Amygdala (tissue), 56 donors: ENCODE measurements at places on chromosomes 3 and 15.
A peak's percentile ranks its signal among the peaks of the same experiment; 100 is the strongest.

- DNase-seq = no peak
These were observed 294.0 kb downstream of the RORA start for GRCh38 chr15:60935130-60935529.

- DNase-seq = no peak
These were observed 307.0 kb downstream of the ARPP21 start for GRCh38 chr3:35946121-35946853.

- no peak for DNase-seq
These were observed 73.6 kb upstream of the VGLL4 start for GRCh38 chr3:11717301-11717700.

DNA sequence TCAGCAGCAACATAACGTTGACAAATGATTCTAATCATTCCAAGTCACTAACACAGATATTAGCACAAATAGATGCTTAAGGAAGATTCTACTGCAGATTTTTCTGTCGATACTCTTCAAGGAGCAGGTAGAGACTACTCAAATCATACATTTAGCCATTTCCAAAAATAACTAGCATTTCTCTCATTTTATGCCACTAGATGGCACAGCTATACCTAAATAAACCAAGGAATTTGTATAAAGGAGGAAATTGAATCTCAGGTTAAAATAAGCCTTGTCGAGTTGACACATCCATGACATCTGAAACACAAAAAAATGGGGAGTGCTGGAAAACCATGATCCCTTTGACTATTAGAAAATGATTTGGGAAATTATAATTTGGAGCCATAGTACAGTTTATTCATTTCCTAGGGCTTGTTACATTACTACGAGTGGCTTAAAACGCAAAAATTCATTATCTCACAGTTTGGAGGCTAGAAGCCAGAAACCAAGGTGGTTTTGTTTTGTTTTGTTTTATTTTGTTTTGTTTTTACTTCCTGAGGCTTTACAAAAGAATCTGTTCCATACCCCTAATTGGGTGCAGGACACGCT lies 59.5 kb upstream of the STRIT1 start:
- no peak for DNase-seq

DNA sequence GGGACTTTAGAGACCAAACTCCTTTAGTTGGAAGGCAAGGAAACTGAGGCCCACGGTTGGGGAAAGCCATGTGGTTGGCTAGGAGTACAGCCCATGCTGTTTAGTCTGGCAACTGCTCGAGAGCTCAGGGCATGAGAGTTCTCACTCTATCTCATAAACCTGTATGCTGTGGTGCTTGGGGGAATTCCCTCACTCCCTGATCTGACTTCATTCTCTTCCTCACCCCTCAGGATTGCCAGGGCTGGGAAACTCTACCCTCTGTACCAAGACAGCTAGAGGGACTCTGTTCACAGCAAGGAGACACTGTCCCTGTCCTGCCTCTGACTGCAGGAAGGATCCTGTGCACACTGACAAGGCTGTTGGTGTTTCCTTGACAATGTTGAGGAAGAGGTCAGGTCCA lies 230.2 kb downstream of the ZNF621 start:
- no peak for DNase-seq

GRCh38 chr15:87755226-87755625 lies 501.3 kb downstream of the NTRK3 start:
- DNase-seq = no peak

- DNase-seq = no peak
These were observed 53.0 kb downstream of the CMTM6 start for GRCh38 chr3:32449691-32450090.

GRCh38 chr3:40414270-40414669 lies 27.3 kb downstream of the ENTPD3 start:
- no peak for DNase-seq

GRCh38 chr15:63048776-63049665 lies 6.5 kb downstream of the TPM1 start:
- DNase-seq = peak; percentile 52

DNA sequence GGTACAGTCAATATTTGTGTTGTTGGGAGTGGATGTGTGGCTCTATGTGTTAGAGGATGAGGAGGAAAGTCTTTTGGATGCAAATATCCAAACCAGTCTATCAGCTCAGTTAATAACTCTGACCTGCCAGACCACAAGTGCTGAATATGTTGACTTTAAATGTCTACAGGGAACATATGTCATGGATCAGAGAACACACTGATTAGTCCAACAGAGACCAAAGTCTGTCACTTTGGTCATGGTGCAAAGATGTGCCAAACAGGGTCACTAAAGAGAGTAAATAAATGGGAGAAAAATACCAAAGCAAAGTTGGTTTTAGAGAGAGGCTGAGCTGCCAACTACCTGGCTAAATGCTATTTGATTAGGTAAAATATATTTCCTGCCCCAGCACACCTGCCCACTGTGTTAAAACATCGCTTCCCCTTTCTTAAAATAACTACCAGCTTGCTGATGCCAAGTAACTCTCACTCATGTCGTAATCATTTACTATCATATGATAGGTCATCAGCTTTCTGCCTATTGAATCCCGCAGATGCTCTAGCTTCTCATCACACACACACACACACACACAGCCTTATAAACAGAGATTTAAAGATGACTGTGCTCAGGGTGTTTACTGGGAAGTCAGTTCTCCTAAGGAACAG lies 173.3 kb downstream of the PDZRN3 start:
- no peak for DNase-seq

GRCh38 chr3:46705751-46706552 lies 4.8 kb downstream of the TMIE start:
- no peak for DNase-seq

GRCh38 chr3:124772081-124772831 lies 42.0 kb downstream of the UMPS start:
- DNase-seq = peak; percentile 67

- DNase-seq = no peak
These were observed 48.1 kb downstream of the MAGEF1 start for GRCh38 chr3:184663756-184664155.

DNA sequence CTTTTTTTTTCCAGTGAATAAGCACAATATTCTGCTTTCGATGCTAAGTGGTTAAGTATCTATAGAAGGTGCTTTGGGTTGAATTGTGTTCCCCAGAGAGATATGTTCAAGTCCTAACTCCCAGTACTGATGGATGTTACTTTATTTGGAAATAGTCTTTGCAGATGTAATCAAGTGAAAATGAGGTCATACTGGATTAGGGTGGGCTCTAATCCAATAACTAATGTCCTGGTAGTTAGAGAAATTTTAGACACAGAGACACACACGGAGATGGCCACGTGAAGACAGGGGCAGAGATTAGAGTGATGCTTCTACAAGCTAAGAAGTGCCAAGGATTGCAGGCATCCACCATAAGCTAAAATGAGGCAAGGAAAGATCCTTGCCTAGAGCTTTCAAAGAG lies 662.3 kb downstream of the NAALADL2 start:
- DNase-seq = no peak

DNA sequence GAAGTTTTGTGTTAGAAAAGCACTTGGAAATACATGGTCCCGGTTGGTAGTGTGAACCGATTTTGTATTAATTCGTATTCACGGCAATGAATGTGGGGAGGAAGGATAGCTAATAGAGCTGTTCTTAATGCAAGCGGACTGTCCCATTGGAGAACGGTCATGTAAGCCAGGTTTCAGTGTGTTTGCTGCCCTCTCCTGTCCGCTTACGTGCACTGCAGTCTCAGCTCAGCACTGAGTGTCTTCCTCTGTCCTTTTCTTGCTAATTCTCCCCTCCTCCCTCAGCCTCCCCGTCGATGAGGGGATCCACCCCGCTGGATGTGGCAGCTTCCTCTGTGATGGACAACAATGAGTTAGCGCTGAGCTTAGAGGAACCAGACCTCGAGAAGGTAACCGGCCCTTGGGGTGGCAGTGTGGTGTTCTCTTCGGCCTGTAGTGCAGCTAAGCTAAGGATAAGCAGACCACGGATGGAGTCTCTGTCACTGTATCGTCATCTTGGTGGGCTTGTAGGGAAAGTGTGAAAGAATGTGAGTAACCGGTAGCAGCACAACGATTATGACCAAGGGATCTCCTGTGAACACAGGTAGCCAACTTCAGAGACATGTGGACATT lies 267.5 kb upstream of the CHRM5 start:
- DNase-seq = peak; percentile 20

DNA sequence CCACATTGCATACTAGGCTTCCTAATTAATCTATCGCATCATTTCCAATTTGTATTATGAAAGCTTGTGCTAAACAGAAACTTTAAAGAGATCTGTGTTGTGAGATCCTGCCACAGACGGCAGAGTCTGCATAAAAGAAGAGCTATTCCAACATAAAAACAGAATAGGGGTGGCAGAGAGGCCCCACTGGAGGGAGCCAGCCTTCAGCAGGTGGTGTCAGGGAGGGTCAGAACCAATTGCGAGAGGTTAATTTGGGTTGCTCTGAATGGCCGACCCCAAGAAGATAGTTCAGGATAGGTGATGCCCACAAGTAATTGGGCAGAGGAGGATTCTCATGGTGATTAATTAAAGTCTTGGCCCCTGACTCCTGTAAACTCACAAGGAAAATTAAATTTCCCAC lies 74.8 kb downstream of the DCLK3 start:
- DNase-seq = no peak

DNA sequence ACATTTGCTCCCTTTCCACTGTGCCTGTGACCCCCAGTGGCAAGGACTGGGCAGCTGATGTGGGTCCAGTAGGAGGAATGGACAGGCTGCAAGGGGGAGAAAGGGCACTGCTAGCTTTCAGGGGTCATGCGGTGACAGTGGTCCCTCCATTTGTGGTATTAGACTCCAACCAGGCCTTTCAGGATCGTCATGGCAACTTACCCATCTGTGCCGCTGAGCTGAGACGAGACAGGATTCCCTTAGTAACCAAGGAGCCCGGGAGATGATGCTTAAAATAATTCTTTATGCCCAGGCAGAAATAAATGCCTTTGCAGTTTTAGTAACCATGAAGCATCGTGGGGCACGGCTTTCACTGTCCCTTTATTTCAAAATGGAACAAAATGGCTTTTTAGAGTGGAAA lies 15.9 kb upstream of the MRPL3 start:
- DNase-seq = no peak

GRCh38 chr15:40088929-40089755 lies 19.5 kb downstream of the BMF start:
- DNase-seq = no peak

DNA sequence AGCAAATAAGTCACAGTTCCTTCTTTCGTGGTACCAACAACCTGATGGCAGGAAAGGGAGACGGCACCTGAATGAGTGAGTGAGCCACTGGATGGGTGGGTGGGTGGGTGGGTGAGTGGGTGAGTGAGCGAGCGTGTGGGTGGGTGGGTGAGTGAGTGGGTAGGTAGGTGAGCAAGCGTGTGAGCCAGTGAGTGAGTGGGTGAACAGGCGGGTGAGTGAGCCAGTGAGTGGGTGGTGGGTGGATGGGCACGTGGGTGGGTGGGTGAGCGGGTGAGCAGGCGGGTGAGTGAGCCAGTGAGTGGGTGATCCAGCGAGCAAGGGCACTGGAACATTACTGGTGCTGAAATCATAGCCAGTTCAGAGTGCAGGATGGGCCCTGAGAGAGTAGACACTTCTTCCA lies 152.8 kb downstream of the MEGF11 start:
- DNase-seq = no peak

GRCh38 chr3:183698756-183699155 lies 1.2 kb downstream of the YEATS2 start:
- no peak for DNase-seq

- DNase-seq = no peak
These were observed 1.4 kb downstream of the MORF4L1 start for GRCh38 chr15:78873793-78874765.

DNA sequence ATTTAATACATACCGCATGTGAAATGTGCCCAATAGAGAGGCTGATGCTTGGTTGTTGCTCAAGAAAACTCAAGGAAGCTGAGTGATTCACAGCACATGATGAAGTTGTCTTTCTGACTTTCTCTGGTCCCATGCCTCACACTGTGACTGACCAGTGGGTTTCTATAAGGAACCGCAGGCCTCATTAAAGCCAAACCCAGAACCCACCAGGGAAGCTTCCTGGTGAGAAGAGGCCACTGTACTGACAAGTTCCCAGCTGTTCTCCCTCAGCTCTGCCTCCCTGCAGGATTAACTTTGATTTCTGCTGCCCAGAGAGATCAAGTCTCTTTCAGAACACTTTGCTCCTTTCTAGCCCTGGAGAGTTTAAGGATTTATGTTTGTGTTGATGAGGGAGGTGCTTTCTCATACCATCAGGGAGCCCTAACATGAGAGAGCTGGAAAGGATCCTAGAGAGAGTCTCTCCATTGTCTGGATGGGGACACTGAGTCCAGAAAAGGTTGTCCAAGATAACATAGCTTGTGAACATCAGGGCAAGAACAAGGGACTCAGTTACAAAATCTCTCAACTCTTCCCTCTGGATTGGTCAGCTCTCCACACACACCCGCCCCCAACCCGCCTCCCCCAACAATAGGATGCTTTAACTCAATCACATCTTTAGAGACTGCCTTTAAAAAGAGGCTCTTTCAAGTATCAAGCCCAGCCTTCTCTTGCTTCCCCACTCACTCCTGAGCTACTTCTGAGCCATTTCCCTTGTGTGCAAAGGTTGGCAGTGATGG lies 303.2 kb upstream of the TLE3 start:
- DNase-seq = no peak

DNA sequence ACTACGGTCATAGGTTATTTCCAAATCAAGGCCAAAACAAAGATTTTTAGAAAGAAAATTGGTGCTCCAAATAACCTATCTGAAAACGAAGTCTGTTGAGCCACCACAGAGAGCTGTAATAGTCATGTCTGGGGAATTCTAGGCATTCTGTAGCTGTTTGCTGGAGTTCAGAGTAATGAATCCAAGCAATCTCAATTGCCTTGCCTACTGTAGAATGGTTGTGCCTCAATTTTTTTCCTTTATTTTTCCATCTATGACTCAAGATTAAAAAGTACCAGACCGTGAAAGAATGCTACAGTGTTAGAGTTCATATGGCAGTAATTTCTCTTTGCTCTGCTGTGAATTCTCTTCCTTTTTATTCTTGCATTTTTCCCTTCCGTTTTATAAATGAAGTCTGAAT lies 1007.2 kb upstream of the ALCAM start:
- DNase-seq = no peak

DNA sequence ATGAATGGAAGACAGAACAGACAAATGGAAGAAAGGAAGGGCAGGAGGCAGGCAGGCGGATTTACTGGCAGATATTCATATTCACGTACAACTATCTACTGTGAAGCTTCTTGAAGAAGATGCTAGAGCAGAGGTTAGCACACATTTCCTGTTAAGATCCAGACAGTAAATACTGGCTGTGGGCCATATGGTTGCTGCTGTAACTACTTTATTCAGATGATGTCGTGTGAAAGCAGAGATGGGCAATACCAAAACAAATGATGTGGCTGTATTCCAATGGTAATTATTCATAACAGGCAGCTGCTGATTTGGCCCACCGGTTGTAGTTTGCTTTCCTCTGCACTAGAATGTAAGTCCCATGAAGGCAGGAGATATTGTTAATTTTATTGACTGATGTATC lies 115.7 kb upstream of the PRTG start:
- no peak for DNase-seq

GRCh38 chr3:112623717-112624116 lies 17.2 kb downstream of the CCDC80 start:
- DNase-seq = no peak

GRCh38 chr3:9361691-9362388 lies 1.0 kb upstream of the THUMPD3 start:
- DNase-seq = no peak

- DNase-seq = no peak
These were observed 477.4 kb upstream of the RASGRP1 start for GRCh38 chr15:39041979-39042495.

GRCh38 chr3:112327371-112327951 lies 5.5 kb upstream of the CD200 start:
- DNase-seq = no peak
